A673 (cell line): ENCODE measurements at places on chromosomes 4 and X. TPM values are rescaled to one million over a fixed set of nuclear protein-coding genes. Genes with fewer than 3 reads are reported as not detected.

BTC gene
- 0.11 TPM in 1 of 2 replicates, not detected in the other for total RNA-seq

SMIM43 gene
- 0.37 and 0.45 TPM in 2 replicates for total RNA-seq

TRPC5OS gene
- total RNA-seq, result not detected in 2 replicates

GRCh38 chr4:63717384-63717783 lies 691.9 kb downstream of the TECRL start:
- DNase-seq, result peak; percentile 0

- no peak for DNase-seq
Measured at GRCh38 chr4:142128529-142128928, 492.1 kb downstream of the IL15 start.

DNA sequence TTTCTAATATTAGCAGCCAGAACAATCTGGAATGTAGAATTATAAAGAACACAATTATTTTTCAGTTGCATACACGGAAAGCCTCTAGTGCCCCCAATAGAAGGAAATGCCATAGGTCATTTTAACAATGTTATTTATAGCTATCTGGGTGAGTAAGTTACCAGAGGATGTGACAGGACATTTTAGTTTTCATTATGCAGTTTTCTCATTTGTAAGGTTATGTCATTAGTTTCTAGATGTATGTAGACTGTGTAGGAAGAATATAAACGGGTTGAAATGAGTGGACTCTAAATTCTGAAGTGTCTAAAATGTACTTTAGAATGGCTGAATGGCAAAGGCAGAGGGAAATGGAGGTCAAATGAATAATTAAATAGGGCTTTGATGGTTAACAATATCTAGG lies 213.3 kb downstream of the DTHD1 start:
- DNase-seq, result no peak
